Stromal cell of bone marrow (primary cell): ENCODE measurements at places on chromosomes 2 and 18.

DNA sequence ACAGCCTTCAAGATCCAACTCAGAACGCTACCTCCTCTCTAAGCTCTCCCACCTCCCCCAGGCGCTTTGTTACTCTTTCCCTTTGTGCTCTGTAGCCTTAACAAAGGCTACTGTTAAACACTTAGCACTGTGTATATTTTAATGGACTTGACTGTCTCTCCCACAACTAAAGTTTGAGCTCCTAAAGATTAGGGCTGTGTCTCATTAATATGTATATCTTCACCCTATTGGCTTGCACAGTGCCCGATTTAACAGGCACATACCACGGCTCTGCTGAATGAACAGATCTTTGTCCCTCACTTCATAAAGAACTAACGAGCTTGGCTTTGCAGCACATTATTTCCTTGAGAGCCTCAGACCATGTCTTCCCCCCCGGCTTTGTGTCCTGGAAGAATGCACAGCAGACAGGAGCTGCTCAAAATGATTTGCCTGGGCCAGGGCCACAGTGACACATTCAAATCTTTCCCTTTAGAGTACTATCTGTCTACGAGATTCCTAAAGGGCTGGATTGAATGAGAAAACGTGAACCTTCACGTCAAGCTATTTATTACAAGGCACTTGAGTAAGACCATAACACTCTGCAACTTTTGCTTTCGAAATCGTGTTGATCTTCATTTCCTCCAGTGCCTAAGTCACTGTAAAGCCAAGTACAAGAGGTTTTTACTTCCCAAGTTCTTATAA lies 22.1 kb downstream of the ABHD3 start:
- DNase-seq, result peak; percentile 63

GRCh38 chr2:120809151-120809550 lies 73.5 kb downstream of the GLI2 start:
- no peak for DNase-seq

- DNase-seq, result no peak
These were observed 5.6 kb downstream of the DNAJB2 start for GRCh38 chr2:219284501-219285372.

- DNase-seq, result peak; percentile 17
These were observed 210.9 kb upstream of the PKDCC start for GRCh38 chr2:41836948-41837347.

DNA sequence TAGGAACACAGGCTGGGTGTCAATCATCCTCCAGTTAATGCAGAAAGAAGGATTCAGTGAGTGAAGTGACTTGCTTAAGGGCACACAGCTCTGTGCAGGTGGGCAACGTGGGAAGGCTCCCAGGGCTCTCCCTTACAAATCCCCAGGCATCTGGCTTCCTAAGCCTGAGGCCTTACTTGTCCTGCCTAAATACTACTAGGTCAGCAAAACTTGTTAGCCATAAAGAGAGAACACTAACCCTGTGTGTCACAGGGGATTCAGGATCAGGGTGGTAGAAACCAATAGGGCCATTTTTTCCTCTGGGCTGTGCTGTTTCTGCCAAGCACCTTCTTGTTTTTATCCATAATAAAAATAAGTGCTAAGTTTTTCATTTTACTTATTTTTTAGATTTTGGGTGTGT lies 55.0 kb downstream of the GATA6 start:
- no peak for DNase-seq

GRCh38 chr2:95057535-95058370 lies 32.2 kb downstream of the MAL start:
- no peak for DNase-seq

- DNase-seq, result no peak
These were observed 22.8 kb upstream of the PTMA start for GRCh38 chr2:231685349-231686191.

- peak; percentile 70 for DNase-seq
These were observed 62.2 kb downstream of the RPL37A start for GRCh38 chr2:216560838-216561270.

GRCh38 chr2:74887960-74888700 lies 54.2 kb downstream of the HK2 start:
- no peak for DNase-seq

DNA sequence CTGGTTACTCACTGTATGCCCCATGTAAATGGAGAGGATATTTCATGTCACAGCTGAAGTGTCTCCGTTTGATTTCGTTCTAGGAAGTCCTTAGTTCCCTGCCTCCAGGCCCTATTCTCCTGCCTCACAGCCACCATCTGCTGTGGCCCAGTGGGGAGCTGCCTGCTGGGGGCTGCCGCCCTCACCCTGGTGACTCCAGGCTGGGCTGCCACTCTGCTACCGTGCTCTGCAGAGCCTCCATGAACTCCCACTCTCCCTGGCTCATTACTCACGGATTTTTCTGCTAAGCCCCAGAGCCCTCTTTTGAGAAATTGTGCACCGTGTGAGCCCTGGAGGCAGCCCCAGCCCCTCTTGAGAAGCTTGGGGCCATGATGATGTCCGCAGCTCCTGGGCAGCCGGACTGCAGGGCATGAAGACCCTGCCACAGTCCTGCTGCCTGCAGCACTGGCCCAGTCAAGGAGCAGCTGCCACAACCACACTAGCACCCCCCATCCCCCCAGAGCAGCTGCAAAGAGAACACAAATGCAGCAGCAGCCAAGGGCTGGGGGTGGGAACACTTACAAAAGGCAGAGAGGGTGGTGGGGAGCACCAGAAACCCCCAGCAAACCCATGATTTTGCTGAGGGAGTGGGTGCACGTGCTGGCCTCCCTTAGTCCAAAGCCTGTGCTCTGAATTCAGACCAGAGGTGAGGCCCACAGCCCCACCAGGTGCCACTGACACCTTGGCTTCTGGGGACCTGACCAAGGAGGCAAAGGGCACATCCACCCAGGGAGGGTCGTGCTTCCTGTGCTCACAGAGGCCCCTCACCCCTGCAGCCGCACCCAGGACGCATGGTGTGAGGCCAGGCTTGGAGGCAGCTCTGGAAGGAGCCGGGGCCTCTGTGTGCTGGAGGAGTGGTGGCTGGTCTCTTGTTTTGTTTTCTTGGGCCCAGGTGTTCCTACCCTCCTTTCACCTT lies 270.2 kb upstream of the RAB6C start:
- DNase-seq, result no peak

- DNase-seq, result no peak
These were observed 66.0 kb upstream of the PMAIP1 start for GRCh38 chr18:59833785-59834184.

DNA sequence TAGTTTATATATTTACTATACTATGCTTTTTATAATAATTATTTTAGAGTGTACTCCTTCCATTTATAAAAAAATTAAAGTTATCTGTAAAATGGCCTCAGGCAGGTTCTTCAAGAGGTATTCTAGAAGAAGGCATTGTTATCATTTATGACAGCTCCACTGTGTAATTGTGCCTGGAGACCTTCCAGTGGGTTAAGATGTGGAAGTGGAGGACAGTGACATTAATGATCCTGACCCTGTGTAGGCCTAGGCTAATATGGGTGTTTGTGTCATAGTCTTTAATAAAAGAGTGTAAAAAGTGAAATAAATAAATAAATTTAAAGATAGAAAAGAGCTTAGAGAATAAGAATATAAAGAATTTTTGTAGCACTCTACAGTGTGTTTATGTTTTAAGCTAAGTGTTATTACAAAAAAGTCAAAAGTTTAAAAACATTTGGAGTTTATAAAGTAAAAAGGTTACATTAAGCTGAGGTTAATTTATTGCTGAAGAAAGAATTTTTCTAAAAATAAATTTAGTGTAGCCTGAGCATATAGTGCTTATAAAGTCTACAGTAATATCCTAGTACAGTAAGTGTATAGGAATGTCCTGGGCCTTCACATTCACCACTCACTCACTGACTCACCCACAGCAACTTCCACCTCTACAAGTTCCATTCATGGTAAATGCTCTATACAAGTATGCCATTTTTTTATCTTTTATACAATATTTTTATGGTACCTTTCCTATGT lies 190.0 kb upstream of the SESTD1 start:
- DNase-seq, result peak; percentile 70

GRCh38 chr2:48826986-48827385 lies 71.5 kb upstream of the LHCGR start:
- DNase-seq, result no peak

- DNase-seq, result no peak
These were observed 153.8 kb downstream of the COL6A3 start for GRCh38 chr2:237260039-237260620.

DNA sequence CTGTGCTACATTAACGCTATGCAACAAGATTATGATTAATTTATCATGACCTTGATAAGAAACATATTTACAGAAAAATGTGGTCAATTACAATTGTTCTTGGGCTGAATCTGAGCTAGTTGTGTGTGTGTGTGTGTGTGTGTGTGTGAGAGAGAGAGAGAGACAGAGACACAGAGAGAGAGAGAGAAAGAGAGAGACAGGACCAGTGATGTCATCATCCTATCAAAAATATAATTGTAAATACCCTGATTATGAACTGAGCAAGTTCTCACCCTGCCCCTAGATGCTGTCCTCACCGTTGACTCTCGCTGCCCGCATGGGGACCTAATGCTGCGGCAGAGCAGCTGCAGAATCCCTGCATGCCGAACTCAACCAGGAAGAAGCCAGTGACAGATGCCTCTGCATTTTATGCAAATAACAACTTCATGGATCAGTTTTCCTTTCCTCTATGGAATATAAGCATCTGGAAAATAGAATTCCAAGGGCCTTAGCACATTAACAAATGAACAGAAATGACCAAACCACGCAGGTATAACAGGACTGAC lies 512.5 kb downstream of the PLCL1 start:
- no peak for DNase-seq

GRCh38 chr2:104582471-104582870 lies 271.4 kb upstream of the POU3F3 start:
- no peak for DNase-seq

GRCh38 chr2:152490686-152491455 lies 155.9 kb downstream of the FMNL2 start:
- DNase-seq, result no peak

GRCh38 chr2:6866275-6866671 lies 566 bp upstream of the CMPK2 start:
- no peak for DNase-seq

DNA sequence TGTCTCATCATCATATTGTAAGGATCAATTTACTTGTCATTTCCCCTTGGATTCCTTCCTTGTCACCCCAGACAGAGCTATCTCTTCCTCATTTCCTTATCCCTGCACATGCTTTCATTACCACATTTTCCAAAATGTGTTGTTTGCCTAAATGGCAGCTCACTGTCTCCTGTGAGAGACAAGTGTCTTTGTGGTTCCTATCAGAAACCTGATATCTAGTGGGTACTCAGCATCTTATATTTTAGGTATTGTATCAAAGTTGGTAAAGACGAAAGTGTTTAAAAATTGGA lies 896.0 kb upstream of the PIK3C3 start:
- no peak for DNase-seq

DNA sequence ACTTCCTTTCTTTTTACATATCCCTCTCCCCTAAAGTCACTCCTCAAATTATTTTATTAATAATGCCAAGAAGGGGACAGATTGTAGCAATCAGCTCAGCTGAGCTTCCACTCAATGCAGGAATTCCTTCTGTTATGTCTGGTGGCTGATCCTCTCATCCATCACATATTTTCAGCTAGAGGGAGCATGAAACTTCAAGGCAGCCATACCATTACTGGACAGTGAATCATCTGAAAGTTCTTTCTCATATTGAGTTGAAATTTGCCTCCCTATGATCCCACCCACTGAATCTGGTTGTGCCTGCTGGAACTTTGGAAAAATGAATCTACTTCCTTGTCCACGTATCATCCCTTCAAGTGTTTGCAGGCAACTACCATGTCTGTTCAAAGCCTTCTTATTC lies 11.2 kb downstream of the ZNF385B start:
- DNase-seq, result peak; percentile 33

DNA sequence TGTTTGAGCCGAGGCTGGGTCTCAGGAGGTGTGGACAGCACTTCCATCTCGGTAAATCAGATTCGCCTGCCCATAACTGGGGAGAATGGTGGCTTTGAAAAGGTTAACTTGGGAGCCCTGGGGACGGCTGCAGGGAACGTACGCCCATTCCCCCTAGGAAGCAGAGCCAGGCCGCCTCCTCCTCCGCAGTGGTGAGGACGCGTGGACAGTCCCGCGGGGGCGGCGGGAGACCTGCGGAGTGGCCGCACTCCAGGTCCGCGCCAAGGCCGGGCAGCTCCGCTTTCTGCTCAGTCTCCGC lies 845 bp upstream of the MYCN start:
- no peak for DNase-seq

GRCh38 chr2:196983934-196984333 lies 57.4 kb upstream of the PGAP1 start:
- no peak for DNase-seq

- no peak for DNase-seq
These were observed 384.3 kb upstream of the ID2 start for GRCh38 chr2:8297376-8298231.

DNA sequence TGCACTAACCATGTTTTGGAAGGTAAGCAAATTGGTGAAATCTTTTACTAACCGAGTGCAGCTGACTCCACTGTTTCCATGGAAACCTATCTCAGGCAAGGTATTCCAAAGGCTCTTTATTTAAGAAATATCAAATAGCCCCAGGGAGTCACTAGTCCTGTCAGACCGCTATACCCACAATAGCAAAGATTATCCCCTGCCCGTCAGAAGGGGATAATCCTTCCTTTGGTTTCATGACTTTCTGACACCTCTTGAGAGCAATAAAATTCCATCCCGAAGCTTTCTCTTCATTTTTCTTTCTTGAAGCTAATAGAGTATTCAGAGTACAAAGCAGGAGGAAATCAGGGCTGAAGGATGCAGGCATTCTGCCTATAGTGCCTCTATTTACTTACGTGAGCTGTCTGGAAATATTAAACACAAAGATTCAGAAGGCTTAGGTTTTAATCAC lies 34.7 kb upstream of the MAP2 start:
- no peak for DNase-seq

- DNase-seq, result no peak
These were observed 491.3 kb downstream of the DPP10 start for GRCh38 chr2:114933671-114934241.

- DNase-seq, result no peak
These were observed 207.2 kb downstream of the ETAA1 start for GRCh38 chr2:67604360-67604759.

GRCh38 chr2:43073401-43073825 lies 153.0 kb downstream of the ZFP36L2 start:
- DNase-seq, result peak; percentile 54

DNA sequence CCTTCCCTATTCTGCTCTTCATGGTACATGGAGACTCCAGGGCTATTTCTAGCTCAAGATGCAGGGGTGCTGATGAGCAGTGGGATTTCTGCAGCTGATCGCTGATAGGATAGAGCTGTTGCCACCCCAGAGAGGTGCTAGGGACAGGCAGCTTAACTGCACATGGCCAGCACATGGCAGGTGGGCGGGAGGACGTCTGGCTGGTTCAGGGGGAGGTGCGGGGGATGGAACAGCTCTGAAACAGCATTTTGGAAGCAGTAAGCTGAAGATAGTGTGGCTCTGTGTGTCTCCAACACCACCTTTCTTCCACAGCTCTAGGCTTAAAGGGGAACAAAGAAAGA lies 151.9 kb upstream of the PELI1 start:
- DNase-seq, result no peak

DNA sequence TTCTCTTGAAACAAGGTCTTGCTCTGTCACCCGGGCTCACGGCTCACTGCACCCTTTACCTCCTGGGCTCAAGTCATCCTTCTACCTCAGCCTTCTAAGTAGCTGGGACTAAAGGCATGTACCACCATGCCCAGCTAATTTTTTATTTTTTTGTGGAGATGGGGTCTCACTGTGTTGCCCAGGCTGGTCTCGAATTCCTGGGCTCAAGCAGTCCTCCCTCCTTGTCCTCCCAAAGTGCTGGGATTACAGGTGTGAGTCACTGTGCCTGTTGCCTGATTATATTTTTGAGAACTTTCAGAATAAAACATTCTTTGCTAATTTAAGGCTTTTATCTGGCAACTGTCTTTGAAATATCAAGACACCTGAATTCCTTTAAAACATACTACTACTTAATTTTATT lies 47.9 kb downstream of the BIRC6 start:
- no peak for DNase-seq
